A172 (cell line): ENCODE measurements at places on chromosomes 4 and X. TPM values are rescaled to one million over a fixed set of nuclear protein-coding genes. Genes with fewer than 3 reads are reported as not detected.

GRCh38 chr4:530017-530781 is 31.2 kb downstream of the PIGG start:
- no peak for DNase-seq

DNA sequence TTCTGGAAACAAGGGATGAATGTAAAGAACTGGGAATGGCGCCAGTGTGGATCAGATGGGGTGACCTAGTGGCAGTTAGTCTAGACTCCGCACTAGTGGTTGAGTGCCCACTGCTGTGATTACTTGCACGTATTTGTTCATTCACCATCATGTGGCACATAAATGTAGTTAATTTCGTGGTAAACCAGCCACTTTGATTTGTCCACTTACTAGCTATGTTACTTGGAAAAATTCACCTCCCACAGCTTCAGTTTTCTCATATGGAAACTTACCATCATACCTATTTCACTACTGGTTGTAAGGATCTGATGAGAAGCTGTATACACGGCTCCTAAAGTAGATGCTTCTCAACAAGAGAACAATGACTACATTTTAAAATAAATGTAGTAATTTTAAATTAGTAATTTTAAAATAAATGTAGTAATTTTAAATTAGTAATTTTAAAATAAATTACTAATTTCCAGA is 394 bp upstream of the DYNLT3 start:
- no peak for DNase-seq

DNA sequence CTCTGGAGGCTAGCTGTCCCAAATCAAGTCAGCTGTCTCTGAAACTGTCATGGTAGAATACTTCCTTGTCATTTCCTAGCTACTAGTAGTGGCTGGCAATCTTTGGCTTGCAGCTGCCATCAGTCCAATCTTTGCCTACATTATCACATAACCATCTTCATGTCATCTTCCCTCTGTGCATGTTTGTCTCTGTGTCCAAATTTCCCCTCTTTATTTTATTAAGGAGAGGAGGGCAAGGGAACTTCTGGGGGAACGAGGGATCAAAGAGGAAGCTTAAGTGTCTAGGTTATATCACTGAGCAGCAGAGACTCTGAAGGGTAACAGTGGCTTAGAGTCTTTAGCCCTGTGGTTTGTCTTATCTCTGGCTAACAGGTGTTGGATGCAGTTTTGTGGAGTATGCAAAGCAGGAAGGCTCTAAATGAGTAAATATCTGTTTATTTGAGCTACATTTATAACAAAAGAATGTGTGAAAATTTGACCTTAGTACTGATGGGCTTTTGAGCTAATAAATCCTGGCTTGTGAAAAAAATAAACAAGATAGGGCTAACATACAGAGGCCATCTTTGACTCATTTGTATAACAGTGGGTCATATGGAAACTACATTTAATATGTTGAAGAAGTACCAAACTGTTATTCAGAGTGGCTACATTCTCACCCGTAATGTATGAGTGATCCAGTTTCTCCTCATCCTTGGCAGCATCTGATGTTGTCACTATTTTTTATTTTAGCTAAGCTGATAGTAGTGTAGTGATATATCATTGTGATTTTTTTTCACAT is 49.4 kb upstream of the ENOX2 start:
- DNase-seq = no peak

DNA sequence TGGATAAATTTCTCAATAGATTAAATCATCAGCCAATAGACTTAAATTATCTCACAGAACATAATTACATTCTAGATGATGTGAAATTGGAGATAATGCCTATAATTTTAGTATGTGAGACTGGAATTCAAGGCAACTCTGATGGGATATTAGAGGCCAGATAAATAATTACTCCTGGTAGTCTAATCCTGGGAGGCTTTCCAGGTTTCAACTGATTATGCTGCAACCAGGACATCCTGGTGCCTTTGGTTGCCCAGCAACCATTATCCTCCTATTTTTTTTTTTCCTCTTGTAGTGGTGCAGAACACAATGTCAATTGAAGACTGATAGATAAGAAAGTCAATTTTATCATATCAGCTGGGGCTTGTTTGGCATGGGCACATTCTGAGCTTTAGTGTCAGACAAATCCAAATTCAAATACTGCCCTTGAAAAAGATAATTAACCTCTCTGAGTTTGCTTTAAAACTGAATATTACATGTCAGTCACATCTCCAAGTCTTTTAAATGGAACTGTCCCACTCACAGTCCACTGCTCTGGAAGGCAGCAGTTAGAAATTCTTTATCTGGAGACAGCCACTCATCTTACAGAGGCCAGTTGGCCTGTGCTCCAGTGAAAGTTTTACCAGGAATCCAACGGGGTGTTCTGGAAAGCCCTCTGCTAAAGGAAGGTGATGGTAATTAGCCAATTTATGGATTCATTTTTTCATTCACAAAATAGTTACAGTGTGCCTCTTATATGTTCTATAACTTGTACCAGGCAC is 95.3 kb upstream of the GUCY1A1 start:
- DNase-seq = no peak

The ATP2B3 gene
- total RNA-seq = not detected in 2 replicates

- no peak for DNase-seq
Measured at GRCh38 chrX:116657071-116657470, 194.3 kb upstream of the CT83 start.

GRCh38 chrX:155070663-155070974 is 317 bp downstream of the CMC4 start:
- DNase-seq = peak; percentile 3
